ENCODE measurements at places on chromosomes 16 and 17. TPM values are rescaled to one million over a fixed set of nuclear protein-coding genes. Genes with fewer than 3 reads are reported as not detected.

DNA sequence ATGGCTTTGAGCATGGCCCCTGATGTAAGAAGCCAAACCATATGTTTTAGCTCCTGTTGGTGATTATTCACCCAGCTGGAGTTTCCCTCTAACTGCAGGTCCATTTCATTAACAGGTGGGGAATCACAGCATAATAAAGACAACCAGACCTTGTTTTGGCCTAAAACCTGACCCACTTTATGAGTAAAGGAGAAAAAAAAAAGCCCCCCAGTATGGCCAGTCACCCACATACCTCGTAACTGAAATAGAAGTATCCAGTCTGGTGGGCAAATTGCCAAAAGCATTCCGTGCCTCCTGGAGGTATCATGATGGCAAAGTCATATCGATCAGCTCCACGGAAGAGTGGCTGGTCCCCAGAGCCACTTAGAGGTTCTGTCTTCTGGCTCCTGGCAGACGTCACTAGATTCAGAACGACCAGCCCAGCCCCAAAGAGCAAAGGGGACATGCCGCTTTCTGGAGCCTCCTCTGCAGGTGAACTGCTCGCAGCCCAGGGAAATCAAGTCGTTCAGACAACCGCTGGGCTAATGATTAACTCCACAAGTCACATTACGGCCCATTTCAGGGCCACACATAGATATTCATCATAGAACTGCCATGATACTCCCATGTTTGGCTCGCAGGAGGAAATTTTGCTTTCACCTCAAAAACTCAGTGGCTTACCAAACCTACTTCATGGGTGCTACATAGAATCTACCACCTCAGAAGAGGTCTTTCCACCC, at the start of gene TMED6:
Gene TMED6 (minus strand): TSS at position 478 of the 719 bp plus-strand sequence. CDS start 33 bp downstream, at position 445.
- DNase-seq: no peak

DNA sequence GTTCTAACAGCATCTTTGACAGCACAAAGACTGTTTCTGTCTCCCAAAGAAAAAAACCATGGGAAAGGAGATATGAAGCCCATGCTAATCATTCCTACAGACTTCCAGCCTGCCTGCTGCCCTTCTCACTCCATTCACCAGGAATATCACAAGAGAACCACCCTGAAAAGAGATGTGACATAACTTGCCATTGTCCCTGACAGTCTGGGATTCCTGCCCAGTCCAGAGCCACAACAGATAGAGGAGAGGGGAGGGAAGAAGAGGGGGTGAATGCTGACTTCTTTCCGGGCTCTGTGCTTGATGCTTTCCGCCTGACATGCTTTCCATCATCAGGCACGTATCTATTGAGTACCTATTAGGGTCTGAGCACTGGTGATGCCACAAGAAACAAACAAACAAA, 31.6 kb upstream of the ASIC2 start:
- DNase-seq: no peak

DNA sequence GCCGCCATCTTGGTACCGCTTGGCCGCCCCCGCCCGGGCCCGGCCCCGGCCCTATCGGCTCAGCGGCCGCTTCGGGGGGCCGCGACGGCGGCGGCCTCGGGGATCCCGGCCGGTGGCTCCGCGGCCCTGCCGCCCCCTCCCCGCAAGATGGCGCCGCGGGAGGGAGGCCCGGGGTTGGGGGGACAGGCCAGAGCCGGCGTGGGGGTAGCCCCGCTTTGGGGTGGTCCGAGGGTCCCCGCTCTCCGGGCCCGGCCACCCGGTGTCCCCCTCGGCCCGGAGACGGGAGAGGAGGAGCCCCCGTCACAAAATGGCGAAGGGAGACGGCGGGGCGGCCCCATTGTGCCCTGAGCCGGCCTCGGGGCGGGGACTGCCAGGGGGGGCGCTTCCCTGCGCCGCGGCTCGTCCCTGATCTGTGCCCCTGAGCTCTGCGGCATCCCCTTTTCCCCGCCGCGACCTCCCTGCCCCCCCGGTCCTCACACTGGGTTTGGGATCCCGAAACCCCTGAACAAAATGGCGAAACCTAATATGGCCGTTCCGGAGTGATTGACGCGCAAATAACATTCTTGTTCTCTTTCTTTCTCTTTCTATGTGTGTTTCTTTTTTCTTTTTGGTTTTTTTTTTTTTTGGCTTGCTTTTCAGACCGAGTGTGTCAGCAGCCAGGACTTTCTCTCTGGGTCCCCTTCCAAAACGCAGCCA, 986 bp downstream of the HAPSTR1 start:
- DNase-seq: no peak

DNA sequence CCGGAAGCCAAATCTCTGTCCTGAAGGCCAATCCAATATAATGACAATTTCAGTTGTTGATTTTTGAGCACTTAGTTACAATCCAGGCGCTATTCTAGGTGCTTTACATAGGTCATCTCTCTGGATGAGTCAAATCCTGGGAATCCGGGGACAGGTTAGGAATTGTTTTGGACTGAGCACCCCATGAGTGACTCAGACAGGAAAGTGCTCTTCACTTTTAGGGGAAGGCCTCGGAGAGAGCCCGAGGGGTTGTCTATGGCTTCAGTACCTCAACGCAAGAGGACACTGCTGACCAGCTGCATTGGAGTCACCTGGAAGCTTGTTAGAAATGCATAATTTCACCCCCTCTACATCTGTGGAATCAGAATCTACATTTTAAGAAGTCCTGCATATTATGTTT, 108.8 kb downstream of the IRX5 start:
- DNase-seq: peak; percentile 91

DNA sequence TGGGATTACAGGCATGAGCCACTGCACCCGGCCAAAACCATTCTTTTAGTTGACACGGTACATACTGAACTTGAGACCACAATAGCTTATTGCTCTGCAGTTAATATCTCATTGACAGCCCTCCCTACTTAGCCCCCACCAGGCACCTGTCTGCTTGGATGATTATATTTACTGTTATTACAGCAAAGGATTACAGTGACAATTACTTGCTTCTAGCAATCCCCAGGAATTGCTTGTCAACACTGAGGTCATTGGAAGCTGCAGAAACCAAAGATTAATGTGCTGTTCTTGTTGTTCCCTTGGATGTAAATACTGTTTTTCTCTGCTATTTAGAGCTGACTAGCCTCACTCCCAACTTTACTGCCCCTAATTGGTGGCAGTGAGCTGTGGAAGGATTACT, 211.2 kb downstream of the LGALS9B start:
- DNase-seq: no peak

DNA sequence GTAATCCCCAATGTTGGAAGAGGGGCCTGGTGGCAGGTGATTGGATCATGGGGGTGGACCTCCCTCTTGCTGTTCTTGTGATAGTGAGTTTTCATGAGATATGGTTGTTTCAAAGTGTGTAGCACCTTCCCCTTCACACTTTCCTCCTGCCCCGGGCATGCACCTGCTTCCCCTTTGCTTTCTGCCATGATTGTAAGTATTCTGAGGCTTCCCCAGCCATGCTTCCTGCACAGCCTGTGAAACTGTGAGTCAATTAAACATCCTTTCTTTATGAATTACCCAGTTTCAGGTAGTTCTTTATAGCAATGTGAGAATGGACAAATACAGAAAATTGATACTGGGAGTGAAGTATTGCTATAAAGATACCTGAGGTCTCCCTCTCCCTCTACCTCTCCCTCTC, 29.4 kb downstream of the RNF112 start:
- no peak for DNase-seq

DNA sequence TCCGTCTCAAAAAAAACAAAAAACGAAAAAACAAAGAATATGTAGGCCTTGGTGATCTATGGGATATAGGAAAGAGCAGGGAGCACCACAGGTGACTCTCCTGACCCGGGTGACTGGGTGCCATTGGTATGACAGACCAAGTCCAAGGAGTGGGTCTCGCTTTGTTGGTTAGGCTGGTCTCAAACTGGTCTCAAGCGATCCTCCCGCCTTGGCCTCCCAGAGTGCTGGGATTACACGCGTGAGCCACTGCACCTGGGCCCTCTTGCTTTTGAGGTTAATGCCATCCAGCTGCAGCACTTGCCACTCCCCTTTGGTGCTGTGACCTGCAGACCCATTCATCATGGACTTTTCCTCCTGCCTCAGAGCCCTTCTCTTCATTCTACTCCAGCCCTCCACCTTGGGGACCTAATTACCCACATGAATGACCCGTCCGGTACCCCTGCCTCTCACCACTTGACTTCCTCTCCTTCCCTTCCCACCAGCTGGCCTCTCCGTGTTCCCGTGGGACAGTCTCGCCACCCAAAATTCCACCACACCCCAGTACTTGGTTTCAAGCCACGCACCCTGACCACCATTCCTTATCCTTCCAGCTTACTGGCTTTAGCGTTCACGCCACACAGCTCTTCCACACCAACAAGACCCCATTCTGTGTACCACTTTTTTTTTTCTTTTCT, 3.2 kb upstream of the UBE2G1 start:
- no peak for DNase-seq

DNA sequence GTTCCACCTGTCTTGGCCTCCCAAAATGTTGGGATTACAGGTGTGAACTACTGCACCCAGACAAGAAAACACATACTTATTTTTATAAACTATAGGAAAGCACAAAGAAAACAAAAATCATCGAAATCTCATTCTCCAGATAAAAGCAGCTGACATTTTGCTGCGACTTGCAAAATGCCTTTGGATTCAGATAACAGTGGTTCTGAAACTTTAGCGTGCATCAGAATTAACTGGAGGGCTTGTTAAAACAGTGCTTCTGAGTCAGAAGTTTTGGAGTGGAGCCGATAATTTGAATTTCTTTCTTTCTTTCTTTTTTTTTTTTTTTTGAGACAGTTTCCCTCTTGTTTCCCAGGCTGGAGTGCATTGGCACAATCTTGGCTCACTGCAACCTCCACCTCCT, 17.7 kb upstream of the GJD3 start:
- no peak for DNase-seq

DNA sequence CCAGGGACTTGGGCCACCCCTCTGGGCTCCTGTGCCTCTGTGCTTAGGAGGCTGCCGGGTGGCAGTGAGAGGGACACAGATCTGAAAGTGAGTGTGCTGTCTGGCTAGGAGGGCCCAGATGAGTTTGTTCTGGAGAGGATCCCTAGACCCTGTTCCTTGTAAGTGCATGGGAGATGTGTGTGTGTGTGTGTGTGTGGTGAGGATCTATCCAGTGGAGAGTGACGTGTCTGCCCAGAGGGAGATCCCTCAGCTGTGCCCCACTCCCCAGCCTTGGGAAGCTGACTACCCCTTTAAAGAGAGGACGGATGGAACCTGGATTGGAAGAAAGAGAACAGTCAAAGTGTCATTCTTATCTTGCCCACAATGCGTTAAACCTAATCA, 25.5 kb upstream of the CDC42EP4 start:
- DNase-seq: no peak

GRCh38 chr17:35709874-35710273, 21.6 kb upstream of the RASL10B start:
- DNase-seq: no peak

DNA sequence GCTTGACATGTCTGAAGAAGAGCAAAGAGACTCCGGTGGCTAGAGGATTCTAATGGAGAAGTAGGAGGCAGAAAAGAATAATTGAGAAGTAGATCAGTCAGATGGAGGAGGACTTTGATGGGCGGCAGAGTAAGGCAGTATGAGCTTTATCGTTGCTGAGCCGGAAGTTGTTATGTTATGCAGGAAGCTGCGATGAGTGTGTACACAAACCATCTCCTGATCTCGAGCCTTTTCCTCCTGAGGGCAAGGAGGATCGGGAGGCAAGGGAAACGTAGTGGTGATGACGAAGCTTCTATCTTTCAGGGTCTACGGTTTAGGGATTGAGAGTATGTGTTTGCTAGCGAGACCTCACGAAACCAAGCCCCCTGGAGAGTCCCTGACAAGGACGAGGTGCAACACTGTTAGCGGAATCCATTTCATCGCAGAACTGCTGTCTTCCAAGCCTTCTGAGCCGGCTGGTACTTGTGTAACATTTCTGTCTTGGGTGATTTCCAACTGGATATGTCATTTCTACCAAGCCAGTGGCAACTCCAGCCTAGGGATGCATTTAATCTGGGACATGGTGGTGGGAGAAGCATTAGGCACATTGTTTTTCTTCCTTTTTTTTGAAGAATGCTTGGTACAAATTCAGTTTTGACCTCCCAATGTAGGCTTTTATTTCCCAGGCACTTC, 45.5 kb downstream of the RBFOX1 start:
- DNase-seq: no peak

DNA sequence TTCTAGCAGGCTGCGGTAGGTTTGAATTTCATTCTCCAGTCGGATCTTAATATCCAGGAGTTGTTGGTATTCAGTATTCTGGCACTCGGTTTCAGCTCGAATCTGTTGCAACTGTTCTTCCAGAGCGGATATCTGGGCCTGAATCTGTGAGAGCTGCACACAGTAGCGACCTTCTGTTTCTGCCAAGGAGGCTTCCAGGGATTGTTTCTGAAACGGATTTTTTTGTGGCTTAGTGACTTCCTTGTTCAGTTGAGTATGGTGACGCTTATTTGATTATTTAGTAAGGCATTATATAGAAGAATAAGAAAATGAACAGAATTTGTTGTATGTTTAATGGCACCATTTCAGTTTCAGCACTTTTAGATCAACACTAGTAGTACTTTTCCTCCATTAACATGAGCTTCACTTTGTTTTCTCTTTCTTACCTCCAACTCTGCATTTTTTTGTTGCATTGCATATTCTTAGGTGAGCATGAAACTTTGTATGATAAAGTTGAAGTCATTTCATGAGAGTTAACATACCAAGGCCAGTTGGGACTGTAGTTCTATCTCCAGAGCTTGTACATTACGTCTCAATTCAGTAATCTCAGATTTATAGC, 2.8 kb downstream of the KRT10 start:
- DNase-seq: no peak

DNA sequence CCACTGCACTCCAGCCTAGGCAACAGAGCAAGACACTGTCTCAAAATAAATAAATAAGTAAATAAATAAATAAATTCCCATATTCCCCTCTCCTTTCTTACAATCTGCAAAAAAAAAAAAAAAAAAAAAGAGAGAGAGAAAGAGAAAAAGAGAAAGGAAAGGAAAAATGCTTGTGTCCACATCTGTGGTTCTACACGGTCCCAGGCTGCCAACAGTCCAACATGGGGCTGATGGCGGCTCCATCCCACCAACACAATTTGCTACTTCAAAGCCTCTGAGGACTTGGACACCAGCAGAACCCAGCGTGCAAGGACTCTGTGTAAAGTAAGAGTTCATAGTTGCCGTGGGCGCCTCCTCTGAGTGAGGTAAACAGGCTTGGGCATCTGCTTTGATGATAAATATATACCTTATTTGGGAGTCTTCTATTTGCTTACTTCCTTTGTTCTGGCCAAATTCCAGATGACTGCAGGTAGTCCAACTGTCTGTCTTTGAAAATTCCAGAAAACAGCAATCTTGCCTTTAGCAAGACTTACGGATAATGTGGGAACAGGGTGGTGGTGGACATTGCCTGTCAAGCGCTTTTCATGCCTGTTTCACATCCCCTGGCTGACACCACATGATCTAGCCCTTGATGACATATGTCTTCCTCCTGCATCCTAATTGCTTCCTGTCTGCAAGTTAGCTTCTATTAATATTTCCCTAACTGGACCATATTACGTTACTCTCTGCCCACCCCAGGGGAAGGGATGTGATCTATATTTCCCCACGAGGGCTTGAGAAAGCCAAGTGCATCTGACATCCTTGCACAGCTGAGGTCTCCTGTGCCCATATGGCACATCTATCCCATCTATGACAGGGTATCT, 10.1 kb downstream of the LITAF start:
- no peak for DNase-seq

- DNase-seq: no peak
Measured at GRCh38 chr16:15988268-15989013, 39.0 kb downstream of the ABCC1 start.

Gene CCL8
- total RNA-seq: not detected

Gene RGS11
- 0.33 TPM for total RNA-seq

Gene TNK1
- 9.7 TPM for total RNA-seq

Gene HOXB6
- total RNA-seq: under 0.01 TPM

Gene COG7
- total RNA-seq: 17.1 TPM

Gene KCNH6
- total RNA-seq: not detected

Gene KAT8
- 22.7 TPM for total RNA-seq

Gene CENPX
- total RNA-seq: 43.1 TPM

Gene KRTAP4-9
- total RNA-seq: not detected

Gene PPP1R27
- not detected for total RNA-seq
